Heart left ventricle (tissue), 16 donors: ENCODE measurements at places on chromosomes 1 and 21. TPM values are rescaled to one million over a fixed set of nuclear protein-coding genes. Genes with fewer than 3 reads are reported as not detected.

Gene RORC
- 11.8 TPM for polyA plus RNA-seq

Gene FAM177B
- 0.27 TPM for polyA plus RNA-seq

- DNase-seq: no peak
These were observed 199.3 kb upstream of the GRIK3 start for GRCh38 chr1:37233606-37234005.

- no peak for DNase-seq
These were observed 1807.8 kb downstream of the BRINP3 start for GRCh38 chr1:188669728-188670382.

DNA sequence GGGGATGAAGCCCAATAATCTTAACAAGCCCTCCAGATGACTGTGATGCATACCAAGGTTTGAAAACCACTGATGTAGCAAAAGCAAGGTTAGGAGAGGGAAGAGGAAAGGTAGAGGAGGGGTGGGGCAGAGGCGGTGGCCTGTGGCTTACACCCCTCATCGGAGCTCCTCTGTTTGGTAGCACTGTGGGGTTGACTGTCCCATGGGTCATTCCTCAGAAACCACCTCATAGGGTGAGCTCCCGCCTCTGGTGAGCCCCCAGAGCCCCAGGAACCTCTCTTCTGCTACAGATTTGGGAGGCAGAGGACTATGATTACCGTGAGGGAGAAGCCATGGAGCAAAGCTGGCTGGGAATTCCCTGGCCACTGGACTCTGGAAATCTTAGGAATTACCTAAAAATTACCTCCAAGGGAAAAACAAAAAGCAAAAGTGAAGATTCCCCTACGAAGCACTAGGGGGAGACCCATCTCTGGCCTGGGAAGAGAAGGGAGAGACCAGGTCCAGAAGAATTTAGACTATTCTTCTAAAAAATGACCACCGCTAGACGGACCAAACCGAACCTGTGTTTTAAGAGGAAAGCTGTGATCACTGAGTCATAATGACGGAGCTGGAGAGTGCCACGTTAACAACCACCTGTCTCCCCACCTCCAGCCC is 1.5 kb upstream of the RASSF5 start:
- no peak for DNase-seq

- DNase-seq: no peak
These were observed 195.6 kb upstream of the ZRANB2 start for GRCh38 chr1:71276466-71276865.

GRCh38 chr1:21724098-21724497 is 54.9 kb upstream of the RAP1GAP start:
- DNase-seq: no peak
